Hindlimb muscle (tissue), 1 donor: ENCODE measurements at places on chromosomes 6 and 20.
A peak's percentile ranks its signal among the peaks of the same experiment; 100 is the strongest.

GRCh38 chr6:125793863-125794262 is 3.1 kb downstream of the NCOA7 start:
- DNase-seq = no peak

- peak; percentile 48 for DNase-seq
Measured at GRCh38 chr6:170129691-170130171, 161.1 kb downstream of the DLL1 start.

GRCh38 chr6:148890096-148890495 is 143.3 kb downstream of the UST start:
- peak; percentile 57 for DNase-seq

GRCh38 chr6:111615916-111616612 is 10.4 kb upstream of the TRAF3IP2 start:
- no peak for DNase-seq

DNA sequence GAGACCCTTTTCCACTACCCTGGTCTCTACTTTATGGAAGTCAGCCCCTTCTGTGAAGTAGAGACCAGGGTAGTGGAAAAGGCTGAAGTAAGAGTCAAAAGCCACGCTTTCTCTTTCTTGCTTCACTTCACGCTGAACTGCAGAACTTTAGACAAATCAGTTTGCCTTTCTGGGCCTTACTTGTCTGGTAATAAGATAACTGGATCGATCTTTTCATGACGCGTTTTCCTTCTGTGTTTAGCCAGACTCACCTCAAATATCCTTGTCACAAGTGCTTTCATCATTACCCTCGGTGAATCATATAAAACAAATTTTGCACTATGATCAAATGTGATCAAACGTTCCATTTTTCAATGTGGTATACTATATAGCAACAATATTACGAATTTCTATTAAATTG is 170.7 kb downstream of the CLIC5 start:
- no peak for DNase-seq

DNA sequence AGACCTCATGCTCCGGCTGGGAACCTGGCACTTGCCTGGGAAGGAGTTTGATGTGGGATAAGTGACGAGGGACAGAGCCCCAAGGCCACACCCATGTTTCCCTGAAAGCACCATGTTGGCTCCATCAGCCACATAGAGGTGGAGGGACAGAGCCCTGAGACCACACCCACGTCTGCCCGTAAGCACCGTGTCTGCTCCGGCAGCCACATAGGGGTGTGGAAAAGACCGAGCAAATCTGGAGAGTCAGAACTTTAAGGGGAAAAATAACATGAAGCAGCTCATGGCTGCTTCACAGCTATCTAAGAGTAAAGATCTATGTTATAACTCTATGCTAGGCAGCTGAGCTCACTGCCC is 15.3 kb downstream of the SLCO4A1 start:
- no peak for DNase-seq

GRCh38 chr6:166346449-166346848 is 4.1 kb upstream of the SFT2D1 start:
- no peak for DNase-seq

DNA sequence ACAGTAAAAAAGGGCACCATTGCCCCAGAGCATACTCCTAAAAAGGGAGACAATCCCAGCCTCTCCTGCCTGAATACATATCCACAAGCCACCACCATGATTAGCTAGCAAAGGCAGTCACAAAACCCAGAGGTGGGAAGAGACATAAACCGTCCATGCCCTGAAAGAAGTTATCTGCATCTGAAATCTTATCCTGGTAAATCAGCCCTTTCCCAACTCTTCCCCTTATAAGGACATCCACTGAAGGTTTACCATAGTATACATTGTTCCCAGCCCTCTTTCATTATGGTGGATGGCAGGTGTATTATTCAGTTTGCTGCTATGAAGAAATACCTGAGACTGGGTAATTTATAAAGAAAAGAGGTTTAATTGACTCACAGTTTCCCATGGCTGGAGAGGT is 95.2 kb downstream of the TBC1D7 start:
- DNase-seq = no peak

DNA sequence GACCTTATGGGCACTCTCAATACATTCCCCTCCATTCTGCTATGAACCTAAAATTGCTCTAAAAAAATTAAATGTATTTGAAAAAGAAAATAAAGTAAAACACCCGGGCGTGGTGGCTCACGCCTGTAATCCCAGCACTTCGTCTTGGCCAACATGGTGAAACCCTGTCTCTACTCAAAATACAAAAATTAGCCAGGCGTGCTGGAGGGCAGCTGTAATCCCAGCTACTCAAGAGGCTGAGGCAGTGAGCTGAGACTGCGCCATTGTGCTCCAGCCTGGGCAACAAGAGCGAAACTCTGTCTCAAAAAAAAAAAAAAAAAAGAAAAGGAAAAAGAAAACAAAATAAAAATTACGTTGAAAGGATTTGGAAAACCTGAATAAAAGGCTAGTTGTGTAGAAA is 60.5 kb downstream of the CD164 start:
- no peak for DNase-seq

- no peak for DNase-seq
Measured at GRCh38 chr20:37673444-37673843, 20.4 kb upstream of the CTNNBL1 start.

- DNase-seq = no peak
Measured at GRCh38 chr6:19731282-19731681, 105.9 kb upstream of the ID4 start.

DNA sequence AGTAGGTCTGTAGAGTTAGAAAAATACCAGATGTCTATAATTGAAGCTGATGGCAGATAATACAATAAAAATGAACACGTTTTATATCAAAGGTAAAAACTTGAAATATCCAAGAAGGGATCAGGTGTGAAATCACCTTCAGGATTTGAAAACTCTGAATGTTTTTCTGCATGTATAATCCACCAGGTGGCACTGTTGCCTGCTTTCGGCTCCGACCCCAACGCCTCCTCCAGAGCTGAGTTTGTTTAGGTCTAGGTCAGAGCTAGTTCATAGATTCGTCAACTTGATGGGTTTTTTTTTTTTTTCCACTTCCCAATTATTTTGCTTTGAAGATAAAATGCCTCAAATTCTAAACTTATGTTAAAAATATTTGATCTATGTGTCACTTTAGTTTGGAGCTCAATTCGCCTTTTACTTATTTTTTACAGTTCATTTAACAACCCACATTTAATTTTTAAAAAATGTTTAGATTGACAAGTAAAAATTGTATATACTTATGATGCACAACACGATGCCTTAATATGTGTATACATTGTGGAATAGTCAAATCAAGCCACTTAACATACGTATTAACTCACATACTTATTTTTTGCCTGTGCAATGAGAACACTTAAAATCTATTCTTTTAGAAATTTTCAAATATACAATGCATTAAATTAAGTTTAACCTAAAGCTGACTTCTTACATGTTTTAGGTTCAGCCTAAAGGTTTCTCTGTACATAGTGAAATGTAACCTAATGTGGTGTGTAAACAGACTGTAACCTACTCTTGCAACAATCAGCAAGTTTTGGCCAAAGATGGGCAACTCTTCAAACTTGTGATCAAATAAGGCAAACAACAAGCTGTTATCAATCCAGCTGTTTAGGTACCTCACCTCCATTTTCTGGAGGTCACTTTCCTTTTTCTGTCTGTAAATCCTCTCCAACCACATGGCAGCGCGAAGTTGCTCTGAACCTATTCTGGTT is 39.4 kb upstream of the ENPP4 start:
- peak; percentile 32 for DNase-seq

DNA sequence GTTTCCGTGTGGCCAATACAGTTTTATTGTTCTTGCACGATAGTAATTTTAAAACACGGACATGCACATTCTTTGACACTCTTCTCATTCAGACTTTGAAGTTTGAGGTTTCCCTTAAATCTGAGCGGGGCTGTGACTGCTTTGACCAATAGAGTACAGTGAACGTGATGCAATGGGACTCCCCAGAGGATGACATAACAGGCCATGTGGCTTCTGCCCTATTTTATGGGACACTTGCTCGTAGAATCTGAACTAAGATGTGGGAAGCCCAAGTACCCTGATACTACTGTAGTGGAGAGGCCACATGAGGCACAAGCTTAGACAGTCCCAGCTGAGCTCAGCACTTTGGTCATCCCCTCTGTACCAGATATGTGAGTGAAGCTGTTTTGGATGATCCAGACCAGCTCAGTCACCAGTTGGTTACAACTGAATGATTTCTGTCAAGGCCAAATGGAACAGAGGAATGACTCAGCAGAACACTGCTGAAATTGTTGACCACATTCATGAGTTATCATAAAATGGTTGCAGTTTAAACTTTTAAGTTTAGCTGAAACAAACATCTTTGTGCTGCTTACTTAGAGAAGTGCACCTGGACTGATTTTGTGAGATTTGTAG is 279.4 kb downstream of the RFPL4B start:
- no peak for DNase-seq

- no peak for DNase-seq
Measured at GRCh38 chr20:16587066-16587465, 13.8 kb upstream of the KIF16B start.

DNA sequence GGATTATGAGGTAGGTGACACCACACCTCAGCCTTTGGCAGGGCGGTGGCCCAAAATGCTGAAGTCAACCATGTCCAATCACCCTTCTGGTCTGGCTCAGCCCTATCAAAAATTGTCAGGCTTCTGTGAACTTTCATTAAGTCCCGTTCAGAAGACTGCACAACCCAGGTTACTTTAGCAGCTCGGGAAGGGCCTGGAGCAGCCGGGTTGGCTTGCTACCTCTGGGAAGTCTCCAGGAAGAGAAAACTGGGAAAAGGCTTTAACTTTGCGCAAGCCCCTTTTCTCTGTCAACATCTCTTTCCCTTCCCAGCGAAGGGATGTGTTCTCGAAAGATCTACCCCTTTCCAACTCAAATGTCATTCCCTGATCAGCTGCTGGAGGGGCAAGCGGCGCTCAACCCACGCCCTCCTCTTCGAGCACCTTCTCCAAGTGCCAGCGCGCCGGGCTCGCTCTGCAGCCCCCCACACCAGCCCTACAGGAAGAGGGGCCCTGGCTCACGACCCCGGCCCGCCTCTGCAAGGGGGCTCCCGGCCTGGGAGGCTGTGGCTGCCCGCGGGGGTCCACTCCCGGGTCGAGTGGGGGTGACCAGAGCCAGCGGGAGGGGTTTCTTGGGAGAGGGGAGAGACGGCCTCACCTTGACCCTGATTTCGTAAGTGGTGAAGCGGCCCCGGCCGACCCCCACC is 573 bp downstream of the SNX3 start:
- peak; percentile 64 for DNase-seq

GRCh38 chr20:57128044-57128757 is 138.2 kb downstream of the BMP7 start:
- no peak for DNase-seq

- DNase-seq = peak; percentile 97
Measured at GRCh38 chr6:148746363-148747144, at the start of gene UST. UST (plus strand) TSS chr6:148747030; CDS start chr6:148747431, 401 bp downstream.

GRCh38 chr6:53635322-53635721 is 30.2 kb downstream of the KLHL31 start:
- DNase-seq = no peak

- DNase-seq = peak; percentile 22
Measured at GRCh38 chr6:87993356-87993755, 54.3 kb upstream of the SPACA1 start.

GRCh38 chr6:41488433-41489119 is 57.6 kb upstream of the FOXP4 start:
- DNase-seq = peak; percentile 35

DNA sequence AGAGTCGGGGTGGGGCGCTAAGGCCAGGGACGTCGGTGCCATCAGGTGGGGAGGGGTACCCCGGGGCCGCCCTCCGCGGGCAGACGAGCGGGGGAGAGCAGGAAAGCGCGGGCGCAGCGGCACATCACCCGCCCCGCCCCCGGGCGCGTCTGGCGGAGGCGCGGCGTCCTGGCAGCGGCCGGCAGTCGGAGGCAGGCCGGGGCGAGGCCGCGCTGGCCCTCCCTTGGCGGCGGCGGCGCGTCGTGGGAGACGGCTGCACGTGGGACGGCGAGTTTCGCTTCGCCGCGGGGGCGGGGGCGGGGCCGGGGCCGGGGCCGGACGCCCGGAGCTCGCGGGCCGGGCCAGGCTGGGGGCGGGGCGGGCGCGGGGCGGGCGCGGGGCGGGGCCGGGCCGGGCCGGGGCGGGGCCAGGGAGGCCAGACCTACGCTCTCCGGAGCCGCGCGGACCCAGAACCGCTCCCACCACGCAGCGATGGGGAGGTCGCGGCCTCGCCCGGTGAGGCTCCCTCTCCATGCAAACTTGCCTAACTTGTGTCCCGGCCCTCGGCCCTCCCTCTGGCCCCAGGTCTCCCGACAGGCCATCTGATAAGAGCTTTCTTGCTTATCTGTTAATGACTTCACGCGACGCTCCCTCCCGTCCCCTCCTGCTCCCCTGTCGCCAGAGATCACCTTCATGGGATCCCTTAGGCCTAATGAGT is 12.5 kb downstream of the ITPR3 start:
- DNase-seq = no peak

DNA sequence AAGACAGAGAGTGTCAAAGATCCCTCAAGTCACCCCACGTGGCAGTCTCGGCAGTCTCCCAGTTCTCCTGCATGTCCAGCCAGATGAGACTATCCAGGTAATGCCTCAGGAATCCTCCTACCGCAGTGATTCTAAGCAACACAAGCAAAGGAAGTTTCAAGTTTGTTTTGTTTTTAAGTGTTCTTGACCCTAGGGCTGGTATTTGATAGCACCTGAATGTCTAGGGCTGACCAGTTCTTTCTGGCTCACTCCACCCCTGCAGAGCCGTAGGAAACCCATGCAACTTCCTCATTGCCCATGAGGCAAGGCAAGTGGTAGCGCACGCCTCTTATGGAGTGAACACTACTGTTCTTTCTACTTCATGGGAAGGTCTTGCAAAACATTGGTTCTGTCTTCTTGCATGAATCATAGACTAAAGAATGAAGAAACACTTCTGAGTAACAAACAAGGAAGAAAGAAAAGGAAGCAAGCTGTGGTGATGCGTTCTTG is 24.8 kb upstream of the FOXQ1 start:
- no peak for DNase-seq

GRCh38 chr20:588476-588875 is 21.6 kb downstream of the TCF15 start:
- DNase-seq = no peak

DNA sequence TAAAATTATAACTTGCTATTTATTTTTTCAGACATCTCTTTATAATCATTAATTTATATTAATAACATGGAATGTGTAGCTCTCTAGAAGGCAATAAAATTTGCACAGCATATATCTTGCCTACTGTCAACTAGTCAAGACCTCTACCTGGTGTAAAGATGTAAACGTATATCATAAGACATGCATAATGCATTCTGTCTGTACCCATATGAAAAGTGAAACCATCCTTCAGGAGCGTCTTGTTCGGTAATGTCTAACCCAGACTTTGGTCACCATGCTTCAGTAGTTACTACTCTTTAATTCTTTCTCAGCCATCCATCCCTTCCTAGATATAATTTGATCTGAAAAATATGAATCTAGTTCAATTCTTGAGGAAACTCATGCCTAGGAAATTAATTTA is 21.0 kb downstream of the CEP43 start:
- no peak for DNase-seq

- DNase-seq = peak; percentile 63
Measured at GRCh38 chr6:85419046-85419759, 30.7 kb upstream of the NT5E start.

- DNase-seq = peak; percentile 25
Measured at GRCh38 chr20:38343311-38344106, 2.8 kb upstream of the LBP start.

- DNase-seq = no peak
Measured at GRCh38 chr6:99333068-99333467, 16.4 kb downstream of the FAXC start.

GRCh38 chr20:709423-709822 is 33.8 kb upstream of the SCRT2 start:
- peak; percentile 12 for DNase-seq

GRCh38 chr6:134307870-134308269 is 10.0 kb downstream of the SGK1 start:
- no peak for DNase-seq

GRCh38 chr20:60785301-60785700 is 466.8 kb upstream of the CDH4 start:
- no peak for DNase-seq
